HTR-8/SVneo (cell line): ENCODE measurements at places on chromosomes 1 and 21.

DNA sequence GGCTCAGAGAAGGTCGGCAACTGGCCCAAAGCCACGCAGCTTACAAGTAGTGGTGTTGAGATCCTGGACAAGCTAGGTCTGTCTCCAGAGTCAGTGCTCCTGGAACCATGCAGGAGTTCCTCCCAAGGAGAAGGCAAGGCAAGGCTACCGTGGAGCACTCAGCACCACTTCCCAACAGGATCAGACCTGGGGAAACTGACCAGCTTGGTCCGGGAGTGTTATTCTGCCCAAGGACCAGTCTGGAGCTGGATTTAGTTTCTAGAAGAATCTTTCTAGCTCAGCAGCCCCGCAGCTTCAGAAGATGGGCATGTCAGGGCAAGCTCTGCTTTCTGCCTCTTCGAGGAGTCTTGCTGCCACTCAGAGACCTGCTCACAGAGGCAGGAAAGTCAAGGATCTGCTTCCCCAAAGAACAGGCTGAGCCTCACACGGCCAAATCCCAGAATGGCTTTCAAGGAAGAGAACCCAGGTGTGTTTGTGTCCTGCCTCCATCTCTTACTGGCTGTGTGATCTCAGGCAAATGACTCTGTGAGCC, 302.8 kb downstream of the MATN1 start:
- no peak for DNase-seq

GRCh38 chr21:44579833-44580144, 615 bp downstream of the KRTAP10-5 start:
- no peak for DNase-seq

DNA sequence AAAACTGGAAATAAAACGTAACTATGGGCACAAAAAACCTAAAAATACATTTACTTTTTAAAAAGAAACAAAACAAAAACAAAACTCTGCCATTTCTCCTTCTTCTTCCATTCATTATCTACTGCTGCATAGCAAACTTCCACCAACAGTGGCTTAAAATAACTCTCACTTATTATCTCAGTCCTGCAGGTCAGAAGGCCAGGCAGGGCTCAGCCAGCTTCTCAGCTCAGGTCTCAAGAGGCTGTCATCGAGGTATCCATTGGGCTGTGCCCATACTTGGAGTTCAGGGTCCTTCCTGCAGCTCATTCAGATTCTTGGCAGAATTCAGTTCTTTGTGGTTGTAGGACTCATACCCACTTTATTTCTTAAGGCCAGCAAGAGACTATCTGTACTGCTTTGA, 352.7 kb upstream of the PLD5 start:
- no peak for DNase-seq

DNA sequence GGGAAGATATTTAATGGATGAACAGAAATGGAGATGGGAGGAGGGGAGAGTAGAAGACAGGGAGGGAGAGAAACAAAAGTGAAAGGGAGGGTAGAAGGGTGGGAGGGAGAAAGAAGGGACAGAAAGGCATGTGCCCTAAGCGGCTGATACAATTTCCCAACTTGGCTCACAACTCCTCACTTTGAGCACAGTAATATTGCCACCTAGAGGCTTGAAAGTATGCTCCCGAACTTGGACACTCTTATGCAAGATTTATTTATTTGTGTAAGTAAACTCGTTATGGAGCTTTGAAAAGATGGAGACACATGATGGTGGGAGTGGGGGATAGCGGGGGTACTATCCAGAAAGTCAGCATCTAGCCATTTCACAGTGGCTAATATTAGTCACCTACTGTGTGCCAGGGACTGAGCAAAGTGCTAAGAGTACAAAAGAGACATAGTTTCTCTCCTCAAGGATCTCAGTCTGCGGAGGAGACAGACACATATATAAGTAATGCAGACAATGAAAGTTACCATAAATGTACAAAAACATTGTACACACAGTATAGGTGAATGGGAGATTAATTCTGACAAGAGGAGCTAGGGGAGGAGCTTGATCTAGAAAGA, 189.7 kb downstream of the SEC16B start:
- DNase-seq: peak; percentile 20

GRCh38 chr1:24707687-24708086, 37.6 kb upstream of the CLIC4 start:
- no peak for DNase-seq

DNA sequence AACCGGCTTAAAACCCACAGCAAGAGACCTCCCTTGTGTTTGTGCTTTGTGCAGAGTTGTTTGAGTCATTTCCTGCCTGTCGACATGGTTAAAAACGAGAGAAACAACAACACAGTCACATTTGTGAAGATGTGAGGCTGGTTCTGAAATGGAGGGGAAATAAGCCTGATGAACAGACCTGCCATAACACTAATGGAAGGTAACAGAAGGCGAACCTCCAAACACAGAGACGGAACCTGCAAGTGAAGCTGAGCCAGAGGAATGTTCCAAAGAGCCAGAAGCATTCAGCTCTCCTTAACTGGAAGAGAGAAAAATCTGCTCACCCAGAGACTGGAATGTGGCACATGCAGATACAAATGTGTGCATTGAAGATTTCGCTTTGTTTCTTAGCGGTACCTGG, 53.2 kb upstream of the RAVER2 start:
- no peak for DNase-seq

DNA sequence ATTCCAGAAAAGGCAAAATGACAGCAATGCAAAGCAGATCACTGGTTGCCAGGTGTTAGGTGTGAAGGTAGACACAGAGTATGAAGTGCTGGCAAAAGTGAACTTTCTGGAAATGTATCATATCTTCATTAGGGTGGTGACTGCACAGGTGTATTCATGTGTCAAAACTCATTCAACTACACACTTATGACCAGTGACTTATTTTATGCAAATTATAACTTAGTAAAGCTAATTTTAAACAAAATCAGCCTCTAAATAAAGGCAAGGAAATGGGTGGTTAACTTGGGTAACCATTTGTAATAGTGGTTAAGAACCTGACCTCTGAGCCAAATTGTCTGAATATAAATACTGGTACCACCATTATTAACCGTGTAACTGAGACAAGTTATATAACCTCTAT, 7.4 kb downstream of the COP1 start:
- DNase-seq: no peak

DNA sequence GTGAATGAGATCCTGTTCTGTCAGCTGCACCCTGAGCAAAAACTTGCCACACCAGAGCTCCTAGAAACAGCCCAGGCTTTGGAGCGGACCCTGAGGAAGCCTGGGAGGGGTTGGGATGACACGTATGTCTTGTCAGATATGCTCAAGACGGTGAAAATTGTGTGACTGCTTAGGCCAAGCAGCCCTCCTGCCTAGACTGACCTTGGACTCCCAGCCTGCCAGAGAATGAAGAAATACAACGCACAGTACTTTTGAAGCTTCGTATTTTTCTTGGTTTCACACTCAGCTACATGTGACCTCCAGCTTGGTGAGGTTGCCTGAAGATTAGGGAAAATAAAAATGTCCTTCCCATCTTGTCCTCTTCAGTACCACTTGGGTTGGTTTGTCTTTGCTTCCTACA, 15.1 kb downstream of the METTL13 start:
- no peak for DNase-seq

DNA sequence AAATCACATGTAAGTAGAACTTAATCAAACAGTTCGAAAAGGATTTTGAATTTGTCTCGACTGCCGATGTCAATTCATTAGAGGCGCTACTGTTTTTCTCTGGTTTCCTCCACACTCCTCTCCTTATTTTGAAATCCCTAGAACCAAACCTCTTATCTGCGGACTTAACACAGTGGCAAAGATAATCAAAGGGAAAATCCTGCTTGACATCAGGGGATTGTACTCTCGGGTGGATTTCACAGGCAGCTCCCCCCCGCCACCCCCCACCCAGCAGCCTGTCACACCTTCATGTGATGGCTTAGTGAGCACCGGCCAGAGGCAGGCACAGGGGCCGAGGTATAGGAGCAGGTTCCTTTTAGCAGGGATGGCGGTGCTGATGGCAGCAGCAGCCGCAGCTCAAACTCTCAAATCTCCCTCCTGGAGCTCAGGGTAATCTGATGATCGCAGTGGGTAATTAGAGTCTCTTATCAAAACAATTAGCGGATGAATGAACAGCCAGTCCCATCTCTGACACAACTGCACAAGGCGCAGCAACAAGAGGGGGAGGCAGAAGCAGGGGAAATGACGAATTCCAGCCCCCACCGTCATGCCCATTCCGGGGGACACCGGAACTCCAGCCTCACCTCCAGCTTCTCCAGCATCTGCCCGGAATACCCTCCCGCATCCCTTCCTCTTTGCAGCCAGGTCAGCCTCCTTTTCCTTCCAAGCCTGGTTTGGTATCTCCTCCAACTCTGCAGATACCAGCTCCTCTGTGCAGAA, 80.3 kb downstream of the SSBP3 start:
- no peak for DNase-seq

GRCh38 chr1:94884106-94884505, 42.8 kb downstream of the CNN3 start:
- peak; percentile 30 for DNase-seq

- DNase-seq: peak; percentile 66
Observed at GRCh38 chr1:202283991-202284390, 57.7 kb downstream of the UBE2T start.

DNA sequence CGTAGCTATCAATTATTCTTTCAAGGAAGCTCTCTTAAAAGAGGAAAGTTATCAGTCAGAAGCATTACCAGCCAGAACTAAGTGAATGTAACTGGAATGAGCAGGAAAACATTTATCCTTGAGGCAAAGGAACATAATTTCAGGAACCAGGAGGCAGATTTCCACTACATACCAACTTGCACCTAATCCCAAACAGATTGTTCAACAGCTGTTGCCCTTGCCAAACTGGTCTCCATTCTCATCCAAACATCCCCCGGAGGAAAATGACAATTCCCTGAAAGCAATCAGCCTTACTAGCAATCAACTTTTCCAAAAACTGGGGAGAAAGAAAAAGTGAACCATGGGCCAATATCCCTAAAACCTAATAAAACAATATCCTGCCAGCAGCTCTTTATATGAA, 35.0 kb downstream of the ENAH start:
- no peak for DNase-seq

DNA sequence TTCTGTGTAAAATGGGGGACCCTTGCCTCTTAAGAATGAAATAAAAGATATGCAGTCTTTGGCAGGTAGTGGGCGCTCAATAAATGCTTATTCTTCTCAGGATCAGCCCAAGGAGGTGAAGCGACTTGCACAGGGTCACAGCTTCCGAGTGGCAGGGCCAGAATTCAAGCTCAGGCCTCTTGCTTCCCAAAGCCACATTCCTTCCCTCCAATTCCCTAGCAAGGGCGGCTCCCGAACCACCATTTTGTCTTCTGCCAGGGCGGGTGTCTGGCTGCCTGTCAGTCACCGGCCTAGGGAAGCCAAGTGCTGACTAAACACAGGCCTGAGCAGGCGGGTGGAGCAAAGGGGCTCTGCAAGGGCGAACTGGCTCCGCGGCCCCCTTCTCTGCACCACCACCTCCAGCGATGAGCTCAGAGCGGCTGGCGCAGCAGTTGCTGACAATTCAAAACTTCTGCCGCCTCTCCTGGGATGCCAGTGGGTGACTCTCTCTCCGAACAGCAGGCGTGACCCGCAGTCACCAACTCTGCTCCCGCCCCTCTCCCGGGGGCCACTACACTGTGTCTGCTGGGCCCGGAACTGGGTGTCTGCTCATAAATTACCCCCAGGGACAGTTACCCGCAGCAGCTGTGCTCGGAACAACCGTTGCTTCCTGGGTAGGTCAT, 10.8 kb downstream of the GPR3 start:
- DNase-seq: no peak

DNA sequence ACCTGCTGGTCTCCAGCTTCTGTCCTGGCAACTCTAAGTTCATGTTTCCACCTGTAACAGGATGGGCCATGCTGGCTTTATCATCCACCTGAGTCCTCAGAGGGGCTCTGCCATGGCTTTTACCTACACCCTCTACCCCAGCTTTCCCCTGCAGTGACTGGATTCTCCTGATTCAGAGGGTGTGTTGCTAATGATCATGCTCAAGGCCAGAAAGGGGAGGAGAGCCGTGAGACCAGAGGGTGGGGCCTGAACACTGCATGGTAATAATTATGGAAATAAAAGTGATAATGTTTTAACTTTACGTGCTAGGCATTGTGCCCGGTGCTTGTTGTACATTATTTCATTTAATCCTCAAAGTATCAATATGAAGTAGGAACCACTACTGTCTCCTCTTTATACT, 53.3 kb downstream of the CNIH3 start:
- DNase-seq: no peak

DNA sequence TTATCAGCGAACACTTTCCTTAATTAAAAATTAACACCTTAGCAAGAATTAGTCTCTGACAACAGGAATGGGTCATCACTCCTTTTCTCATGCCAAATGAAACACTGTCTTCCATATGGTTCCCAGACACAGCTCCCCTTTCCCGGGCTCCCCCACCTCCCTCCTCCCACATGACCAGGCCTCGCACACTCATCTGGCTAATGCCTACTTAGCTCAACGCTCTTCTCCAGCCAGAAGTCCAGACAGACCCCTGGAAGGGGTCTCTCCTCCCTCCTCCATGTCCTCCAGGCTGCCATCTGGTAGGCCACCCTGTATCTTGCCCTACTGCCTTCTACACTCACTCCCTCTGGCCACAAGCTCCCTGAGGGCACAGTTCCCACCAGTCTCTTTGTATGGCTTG, 39.9 kb downstream of the KCNC4 start:
- no peak for DNase-seq

GRCh38 chr1:47192458-47193384, 2.9 kb upstream of the PDZK1IP1 start:
- DNase-seq: peak; percentile 63

GRCh38 chr1:55049914-55050278, 10.5 kb downstream of the PCSK9 start:
- DNase-seq: no peak
